Activated effector memory CD4-positive, alpha-beta T cell treated with Interleukin-2 at 50 U/mL for 16 hours (primary cell): ENCODE measurements at places on chromosomes 5 and 9.

GRCh38 chr9:13688223-13688989, 408.9 kb upstream of the MPDZ start:
- no peak for DNase-seq

- DNase-seq = no peak
Measured at GRCh38 chr5:5756762-5757161, 334.3 kb downstream of the ICE1 start.

DNA sequence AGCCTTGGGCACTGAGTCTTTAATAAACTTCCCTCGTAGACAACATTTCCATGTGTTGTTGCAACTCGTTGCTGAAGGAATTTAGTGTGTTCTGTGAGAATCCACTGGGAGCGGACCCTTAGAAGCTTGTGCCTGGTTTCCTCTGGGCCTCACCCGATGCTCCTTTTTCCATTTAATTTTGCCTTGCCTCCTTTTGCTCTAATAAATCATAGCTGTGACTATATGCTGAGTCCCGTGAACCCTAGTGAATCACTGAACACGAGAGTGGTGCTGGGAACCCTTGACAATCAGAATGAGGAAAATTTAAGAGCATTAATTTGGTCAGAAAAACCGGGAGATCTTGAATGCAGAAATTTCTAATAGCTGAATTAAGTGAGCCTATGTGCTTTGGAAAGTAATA, 291.1 kb upstream of the ZNF608 start:
- DNase-seq = no peak

DNA sequence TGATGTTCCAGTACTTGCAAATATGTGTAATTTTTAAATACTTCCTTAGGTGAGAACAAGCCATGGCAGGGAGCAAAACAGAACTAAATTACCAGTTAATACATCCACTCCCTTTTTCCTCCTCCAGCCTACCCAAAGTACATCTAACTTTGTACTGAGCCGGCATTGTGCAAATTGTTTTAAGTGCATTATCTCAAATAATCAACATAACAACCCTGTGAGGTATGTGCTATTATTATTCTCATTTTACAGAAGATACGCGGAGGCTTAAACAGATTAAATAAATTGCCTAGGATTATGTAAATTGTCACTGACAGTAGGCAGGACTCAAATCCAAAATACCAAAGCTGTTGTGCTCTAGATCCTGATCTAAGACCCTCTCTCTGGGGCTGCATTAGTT, 55.5 kb upstream of the KLF4 start:
- DNase-seq = no peak

DNA sequence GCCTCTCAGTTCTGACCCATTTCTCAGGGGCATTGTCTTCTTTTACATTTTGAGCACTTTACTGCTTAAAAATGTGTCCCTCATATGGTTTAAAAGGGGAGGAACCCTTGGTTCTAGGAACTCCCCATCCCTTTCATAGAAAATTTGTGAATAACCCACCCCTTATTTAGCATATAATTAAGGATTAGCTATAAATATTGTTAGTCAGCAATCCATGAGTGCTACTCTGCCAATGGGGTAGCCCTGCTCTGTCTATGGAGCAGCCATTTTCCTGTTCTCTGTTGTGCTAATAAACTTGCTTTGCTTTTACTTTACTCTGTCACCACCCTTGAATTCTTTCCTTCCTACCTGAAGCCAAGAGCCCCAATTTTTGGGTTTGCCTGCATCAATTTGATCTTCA, 12.3 kb upstream of the NNT start:
- no peak for DNase-seq

DNA sequence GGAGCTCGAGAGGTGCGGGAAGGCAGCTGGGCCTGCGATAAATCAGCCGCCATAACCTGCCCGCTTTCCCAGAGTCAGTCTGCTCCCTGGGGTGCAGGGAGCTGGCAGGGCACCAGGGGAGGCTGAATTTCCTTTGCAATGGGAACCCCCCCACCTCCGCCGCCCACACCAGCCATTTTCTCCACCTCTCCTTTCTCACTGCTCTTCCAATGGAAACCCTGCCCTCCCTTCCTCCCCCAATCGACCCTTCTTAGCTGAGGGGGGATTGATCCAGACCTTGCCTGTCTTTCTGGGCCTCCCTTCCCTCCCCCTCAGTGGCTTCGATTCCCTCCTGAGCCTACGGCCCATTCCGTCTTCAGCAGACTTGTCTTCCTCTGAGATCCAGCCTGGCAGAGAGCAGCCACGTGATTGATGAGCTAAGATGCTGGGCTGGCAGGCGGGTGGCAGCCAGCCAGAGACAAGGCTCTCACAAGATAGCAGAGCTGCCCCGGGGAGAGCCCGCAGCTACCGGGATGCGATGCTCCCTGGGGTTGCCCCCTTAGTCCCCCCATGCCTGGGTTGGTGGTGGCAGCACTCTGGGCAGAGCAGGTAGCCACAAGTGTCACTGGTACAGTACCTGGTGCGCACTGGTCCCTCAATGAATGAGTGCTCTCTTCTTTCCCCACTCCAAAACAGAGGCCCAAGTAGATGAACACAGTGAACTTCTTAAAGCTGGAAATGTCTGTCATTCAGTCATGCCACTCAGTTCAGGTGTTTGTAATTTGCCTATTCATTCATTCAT, 53.7 kb upstream of the FABP6 start:
- no peak for DNase-seq

GRCh38 chr9:79742110-79742721, 170.5 kb downstream of the TLE4 start:
- no peak for DNase-seq

DNA sequence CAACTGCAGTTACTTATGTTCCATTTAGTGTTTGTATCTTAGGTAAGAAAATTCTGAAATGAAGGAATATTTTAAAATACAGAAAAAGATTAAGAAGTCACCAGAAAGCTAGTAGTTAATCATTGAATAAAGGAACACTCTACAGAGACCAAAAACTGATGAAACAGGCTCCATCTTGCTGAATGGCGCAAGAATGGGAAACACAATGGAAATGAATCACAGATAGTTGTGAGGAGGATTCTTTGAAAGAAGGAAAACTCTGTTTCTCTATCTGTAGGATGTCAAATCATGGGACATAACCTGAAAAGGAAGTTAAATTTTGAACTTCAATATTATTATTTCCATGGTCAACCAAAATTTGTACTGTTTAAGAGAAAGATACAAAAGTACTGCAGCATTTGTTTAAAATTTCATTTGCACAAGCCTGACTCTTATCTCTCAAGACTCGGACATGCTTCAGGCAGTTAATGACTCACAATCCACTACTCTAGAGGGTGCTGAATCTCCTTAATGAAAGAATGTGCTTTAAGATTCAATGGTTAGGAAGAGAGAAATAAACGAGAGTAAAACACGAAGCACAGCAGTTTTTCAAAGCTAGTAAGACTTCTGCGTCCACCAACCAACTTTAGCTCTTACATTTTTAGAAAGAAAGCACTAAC, 1064.4 kb upstream of the DMAC1 start:
- DNase-seq = no peak

DNA sequence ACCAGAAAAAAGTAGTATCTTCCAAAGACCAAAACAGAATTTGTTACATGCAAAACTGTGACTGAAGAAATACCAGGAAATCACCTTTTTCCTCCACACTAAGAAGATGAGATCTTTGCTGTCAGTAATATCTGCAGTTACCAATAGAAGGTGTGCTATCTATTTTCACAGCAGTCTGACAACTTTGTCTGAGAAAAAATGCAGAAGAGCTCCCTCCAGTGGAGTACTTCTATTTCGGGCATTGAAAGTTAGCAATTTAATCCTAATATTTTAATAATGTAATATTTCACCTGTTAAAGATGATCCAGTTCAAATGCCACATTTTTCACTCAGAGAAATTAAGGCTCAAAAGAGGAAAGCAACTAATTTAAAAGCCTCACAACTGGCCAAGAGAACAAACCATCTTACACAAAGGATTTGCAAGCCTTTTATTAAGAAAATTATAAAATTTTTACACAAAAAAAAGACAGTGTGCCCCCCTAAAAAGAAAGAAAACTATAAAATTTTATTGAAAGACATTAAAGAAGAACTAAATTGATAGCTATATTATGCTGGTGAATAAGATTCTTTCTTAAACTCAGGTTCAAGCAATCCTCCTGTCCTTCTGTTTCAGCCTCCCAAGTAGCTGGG, 50.6 kb downstream of the DEPDC1B start:
- DNase-seq = no peak

DNA sequence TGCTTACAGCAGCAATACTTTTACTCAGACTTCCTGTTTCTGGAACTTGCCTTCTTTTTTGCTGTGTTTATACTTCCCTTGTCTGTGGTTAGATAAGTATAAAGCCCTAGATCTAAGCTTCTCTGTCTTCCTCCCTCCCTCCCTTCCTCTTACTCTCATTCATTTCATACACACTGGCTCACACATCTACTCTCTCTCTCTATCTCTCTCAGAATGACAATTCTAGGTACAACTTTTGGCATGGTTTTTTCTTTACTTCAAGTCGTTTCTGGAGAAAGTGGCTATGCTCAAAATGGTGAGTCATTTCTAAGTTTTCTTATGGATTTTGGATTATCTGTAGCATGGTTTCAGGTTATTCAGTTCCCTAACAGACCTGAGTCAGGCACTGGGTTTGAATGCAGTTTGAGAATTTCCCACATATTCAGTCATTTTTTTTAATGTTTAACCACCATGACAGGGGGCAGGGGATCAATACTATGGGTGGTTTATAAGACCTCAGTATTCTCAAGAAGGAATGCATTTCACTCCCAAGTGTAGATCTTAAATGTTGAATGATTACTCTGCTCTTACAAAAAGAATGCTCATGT, at the start of gene IL7R:
IL7R (plus strand) TSS at position 127 of the 587 bp plus-strand sequence; CDS start at position 214, 87 bp downstream.
- DNase-seq = no peak

DNA sequence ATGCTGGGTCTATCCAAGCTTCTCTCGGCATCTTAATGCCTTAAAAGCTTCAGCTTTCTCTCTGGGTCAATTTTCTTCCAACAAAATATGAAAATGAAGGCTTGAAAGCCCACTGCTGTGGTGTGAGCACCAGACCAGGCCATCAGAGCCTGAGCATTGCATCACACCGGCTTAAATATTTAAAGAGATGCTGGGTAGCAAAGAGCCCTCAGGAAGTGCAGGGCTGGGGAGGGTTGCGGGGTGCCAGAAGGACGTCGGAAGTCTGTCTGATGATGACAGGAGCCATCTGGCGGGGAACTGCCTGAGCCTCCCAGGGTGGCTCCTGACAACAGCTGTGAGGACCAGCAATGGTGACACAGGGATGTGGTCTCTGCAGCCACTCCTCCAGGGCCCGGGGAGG, 185.5 kb downstream of the OLFM1 start:
- no peak for DNase-seq

DNA sequence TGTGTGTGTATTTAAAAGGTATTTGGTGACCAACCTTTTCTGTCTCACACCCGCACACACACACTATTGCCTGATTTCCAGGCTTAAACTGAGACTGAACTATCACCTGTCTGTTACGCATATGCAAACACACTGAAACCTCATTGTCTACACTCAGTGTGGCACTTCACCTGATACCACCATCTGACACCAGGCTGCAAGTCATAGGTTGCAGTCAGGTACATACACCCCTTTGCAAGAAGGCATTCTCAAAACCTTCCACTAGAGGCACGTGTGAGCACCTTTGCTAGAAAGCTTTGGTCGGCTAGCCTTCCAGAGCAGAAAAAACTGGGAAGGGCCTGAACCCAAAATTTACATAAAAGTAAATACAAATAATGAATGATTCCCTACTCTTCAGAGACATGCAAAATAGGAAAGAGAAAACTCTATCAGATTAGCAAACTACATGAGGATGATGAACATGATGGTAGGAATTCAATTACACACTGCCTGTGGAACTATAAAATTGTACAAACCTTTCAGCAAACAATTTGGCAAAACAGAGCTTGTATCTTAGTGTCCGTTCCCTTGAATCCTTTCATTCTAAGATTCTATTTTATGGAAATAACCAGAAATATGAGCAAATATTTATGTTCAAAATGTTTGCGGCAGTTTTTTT, 5.9 kb upstream of the FOXD1 start:
- DNase-seq = no peak

- DNase-seq = no peak
Measured at GRCh38 chr9:95809686-95810085, 65.8 kb upstream of the ERCC6L2 start.

- DNase-seq = no peak
Measured at GRCh38 chr5:175728316-175728715, 70.4 kb downstream of the HRH2 start.

DNA sequence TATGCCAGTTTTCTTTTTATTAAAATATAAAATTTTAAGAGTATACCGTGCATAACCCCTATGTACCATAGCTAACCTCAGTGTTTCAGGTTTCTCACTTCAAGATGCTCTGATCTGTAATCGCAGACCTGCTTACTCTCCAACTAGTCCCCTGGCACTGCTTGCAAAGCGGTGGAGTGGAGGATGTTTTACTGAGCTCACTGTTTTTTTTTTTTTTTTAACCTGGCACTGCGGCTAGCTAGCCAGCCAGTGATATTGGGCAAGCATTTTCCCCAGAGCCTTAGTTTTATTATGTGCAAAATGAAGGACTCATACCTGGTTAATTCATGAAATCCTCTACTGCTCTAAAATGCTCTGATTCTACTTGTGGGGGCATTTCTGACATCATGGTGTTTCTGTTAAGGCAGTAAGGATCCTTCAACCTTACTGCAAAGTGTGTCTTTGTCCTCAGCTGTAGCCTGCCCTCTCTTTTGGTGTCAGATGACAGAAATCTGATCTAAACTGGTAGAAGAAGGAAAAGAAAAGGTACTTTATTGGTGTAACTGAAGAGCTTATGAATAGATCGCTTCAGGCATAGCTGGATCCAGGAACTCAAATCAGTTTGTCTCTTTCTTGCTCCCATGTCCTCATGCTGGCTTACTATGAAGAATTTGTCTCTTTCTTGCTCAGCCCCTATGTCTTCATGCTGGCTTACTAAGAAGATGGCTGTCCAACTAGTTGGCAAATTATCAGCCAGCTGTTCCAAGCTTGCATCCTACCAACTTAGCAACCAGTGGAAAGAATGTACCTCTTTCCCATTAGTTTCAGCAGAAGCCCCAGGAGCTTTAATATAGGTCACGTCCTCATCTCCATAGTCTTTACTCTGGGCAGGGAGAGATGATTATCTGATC, 59.8 kb downstream of the DOCK2 start:
- no peak for DNase-seq

- DNase-seq = no peak
Measured at GRCh38 chr9:83061990-83062650, 822 bp downstream of the RASEF start.

DNA sequence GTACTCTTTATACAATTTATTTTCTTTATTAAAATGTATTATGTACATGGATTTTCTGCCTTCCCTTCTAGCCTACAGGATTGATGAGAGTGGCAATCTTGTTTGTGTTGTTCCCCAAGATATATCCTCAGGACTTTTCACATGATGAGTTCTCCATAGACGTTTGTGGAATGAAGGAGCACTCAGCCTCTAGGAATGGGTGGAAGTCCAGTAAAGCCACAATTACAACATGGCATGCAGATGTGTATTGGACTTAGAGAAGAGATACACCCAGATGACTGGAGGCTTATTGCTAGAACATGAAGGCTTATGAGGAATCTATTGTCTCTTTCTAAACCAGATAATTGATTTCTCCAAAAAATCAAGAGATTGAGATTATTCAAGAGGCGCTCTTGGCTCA, 8.2 kb upstream of the DOCK2 start:
- no peak for DNase-seq
